ENCODE measurements at places on chromosomes 11 and 22.

GRCh38 chr11:86064220-86064803 lies 4.6 kb downstream of the PICALM start:
- no peak for DNase-seq

- DNase-seq: no peak
Measured at GRCh38 chr11:78798663-78799062, 224.0 kb upstream of the NARS2 start.

GRCh38 chr22:25650833-25651232 lies 86.4 kb downstream of the GRK3 start:
- no peak for DNase-seq

DNA sequence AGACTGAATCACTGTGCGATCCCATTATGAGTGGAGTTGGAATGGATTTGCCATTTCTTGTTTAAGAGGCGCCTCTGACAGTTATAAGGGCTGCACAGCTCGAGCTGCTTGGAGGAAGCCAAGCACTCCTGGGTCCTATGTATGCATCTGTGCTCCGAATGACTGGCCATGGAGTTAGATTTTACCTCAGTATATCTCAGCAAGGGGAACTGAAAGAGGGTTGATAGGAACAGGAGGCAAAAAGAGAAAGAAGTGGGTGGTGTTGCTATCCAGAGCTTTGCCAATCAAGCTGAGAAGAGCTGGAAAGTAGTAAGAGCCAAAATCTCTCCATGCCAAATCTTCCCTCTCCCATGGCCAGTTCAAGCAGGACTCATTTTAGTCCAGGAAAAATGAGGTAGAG lies 632.0 kb upstream of the KIRREL3 start:
- DNase-seq: no peak

DNA sequence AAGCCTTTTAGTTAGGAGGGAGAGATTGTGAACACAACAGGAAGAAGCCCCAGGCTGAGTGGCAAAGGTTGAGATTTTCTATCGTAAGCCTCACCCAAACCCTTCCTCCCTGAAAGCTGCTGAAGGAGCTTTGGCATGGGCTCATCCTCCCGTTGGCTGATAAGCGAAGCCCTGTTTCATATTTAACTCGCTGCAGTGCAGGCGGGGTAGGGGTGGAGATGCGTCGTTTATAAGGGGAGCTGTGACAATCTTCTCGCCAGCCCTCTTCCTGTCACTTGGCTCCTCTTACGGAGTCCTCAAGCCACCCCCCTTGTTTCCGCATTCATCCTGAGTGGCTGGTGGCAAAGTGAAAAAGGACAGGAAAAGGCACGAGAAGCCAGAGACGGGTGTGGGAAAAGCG lies 137.0 kb downstream of the OR4C45 start:
- DNase-seq: no peak

GRCh38 chr11:104928811-104929210 lies 30.6 kb upstream of the CASP12 start:
- DNase-seq: no peak

DNA sequence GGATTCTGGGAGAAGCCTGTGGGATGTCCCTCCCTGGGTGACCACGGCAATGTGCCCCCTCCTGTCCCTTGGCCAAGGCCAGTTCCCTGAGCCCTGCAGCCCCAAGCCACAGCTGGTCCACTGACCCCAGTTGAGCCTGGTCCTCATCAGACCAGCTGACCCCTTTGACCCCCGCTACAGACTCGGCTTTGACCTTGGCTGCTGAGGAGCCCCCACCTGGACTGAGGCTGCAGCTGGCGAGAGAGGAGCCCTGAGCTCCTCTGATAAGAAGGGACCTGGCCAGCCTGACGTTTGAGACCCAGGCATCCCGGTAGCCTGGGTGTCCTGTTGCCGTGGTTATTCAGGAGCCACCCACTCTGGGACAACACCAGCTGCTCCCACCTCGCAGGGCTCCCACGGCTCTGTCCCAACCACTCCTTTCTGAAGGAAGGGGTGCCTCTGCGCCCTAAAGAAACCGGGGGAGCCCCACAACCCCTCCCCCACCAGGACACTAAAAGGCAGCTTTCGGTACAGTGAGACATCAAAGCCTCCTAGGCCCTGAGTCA lies 3.0 kb downstream of the ASCL2 start:
- DNase-seq: no peak

DNA sequence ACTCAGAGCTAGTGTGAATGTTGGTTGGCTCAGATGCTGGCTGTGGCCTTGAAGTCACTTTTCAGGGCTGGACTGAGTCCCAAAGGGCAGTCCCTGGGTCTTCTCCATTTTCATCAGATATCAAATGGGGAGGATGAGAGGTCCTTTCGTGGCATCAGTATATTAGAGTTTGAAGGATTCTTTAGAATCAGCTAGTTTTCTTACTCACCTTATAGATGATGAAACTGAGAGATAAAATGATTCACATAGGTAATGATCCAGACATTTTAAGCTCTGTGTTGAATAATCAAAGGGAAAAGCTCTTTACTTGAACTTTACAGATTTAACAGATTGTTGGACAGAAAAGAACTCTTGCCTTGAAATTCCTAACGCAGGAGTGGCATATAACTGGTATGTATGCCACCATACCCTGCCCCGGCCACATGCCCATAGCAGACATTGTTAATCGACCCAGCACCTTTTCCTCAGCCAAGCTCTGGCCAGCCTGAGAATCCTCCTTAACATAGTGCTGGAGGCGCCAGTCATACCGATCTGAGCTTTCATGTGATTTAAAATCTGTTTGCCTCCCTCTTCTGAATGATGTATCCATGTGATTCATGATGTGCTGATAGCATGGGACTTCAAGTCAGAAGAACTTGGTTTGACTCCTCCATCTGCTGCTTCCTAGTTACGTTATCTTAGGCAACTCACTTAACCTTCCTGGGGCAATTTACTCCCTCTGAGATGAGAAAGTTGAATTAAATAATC lies 60.0 kb downstream of the BARX2 start:
- DNase-seq: no peak

DNA sequence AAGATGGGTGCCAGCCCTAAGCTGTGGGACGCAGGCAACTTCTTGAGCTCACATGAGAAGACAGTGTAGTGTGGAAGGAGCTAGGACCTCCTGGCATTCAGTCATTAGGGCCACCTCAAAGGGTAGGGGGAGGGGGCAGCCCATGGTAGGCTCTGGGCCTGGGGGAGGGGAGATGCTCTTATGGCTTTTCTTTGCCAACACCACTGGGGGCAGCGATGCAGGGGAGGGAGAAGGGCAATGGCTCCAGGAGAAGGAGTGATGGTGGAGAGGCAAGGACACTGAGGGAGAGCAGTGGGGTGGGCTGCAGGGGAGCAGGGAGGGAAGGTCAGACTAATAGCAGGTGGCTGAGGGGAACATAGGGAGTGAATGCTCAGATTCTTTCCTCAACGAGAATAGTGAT lies 63.3 kb upstream of the SUSD2 start:
- DNase-seq: no peak

- peak; percentile 58 for DNase-seq
Measured at GRCh38 chr22:46071451-46072109, 78.7 kb upstream of the PPARA start.

DNA sequence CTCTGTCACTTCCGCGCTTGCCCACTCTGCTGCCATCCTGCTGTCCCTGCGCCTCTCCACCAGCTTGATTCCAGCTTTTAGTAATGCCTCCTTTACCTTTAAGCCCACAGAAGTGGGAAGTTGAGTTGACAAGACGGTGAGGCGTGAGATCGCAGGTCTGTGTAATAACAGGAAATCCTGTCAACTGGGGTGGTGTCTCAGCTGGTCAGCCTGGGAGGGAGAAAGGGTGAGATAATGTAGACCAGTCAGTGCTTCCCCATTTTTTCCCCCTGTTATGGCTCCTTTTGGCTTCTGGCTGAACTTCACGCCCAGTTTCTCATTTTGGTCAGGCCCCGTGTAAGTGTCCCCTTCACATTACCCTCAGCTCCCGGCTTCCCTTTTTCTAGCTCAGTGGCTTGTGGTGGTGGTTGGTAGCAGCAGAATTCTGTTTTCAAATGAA lies 98.9 kb downstream of the TRAF6 start:
- no peak for DNase-seq

DNA sequence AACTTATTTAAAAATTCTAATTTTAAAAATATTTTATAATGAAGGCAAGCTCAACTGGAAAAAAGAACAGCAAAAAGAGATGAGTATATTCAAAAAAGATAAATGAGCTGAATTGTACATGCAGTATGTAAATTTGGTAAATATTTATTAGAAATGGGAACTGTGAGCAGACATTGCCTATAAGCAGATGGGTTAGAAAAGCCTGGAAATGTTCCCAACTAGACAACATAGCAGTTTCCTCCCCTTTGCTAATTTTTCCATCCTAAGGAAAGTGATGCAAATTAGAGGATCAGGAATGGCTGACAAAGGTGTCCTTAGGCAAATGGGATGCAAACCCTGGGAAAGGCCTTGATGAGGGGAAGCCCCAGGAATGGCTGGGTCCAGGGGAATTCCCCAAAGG lies 37.2 kb downstream of the TP53I11 start:
- DNase-seq: no peak

DNA sequence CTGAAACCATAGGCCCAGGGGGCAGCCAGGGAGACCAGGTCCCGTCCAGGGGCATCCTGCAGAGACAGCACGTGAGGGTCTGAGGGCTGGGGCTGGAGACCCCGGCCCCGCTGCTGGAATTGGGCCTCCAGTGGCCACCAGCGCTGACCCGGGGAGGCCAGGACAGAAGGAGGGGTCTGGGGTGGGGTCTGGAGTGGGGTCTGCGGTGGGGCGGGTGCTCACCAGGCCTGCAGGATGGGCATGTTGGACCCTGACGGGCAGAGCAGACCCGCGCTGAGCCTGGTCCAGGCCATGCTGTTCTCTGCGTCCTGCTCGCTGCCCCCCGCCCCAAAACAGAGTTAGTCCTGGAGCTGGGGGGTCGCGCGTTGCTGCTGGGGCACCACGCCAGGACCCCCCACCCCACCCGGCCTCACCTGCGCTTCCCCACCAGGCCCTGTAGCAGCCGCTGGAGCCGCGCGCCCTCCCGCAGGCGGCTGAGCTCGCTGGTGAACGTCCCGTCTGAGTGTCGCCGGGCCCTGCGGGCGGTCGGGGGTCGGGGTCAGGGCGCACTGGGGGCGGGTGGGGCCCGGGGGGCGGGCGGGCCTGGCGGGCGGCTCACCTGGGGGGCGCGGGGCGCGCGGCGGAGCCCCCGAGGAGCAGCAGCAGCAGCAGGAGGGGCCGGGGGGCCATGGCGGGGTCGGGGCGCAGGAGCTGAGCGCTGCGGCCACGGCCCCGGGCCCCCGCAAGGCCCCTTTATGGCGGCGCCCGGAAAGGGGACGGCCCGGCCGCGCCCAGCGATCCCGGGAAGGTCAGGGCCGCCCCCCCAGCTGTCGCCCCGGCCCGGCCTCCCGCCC lies at the start of gene SCT:
Gene SCT (minus strand): TSS at position 707 of the 833 bp plus-strand sequence. CDS start 38 bp downstream, at position 669.
- no peak for DNase-seq

DNA sequence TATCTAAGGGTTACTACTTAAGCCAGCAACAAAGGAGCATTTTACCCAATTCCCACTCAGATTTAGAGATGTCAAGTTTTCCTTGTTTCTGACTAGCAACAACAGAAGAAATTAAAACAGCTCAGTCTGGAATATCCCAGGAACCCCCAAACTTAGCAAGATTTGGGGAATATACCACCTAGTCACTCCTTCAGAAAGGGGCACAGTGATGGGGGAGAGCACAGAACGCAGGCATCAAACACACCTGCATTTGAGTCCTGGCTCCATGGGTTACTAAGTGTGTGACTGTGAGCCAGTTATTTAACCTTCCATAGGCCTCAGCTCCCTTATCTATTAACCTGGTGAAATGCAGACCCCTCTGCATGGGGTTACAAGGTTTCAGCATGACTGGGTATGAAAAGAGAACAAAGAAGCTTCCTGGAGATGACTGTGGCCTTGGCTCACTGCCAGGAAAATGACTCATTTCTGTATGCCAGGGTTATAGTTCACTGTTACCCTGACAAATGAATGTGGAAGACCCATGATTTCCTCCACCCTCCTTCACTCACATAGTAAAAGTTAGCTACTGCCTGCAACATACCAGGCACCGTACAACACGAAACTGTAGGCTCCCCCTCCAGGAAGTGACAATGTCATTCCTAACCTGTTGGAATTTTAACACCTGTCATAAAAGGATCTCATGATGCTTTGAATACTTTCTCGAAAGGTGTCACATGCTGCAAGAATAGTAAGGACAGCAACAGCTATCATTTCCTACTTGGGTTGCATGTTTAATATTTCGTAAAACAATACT lies 79.6 kb downstream of the ME3 start:
- DNase-seq: peak; percentile 90

- DNase-seq: no peak
Measured at GRCh38 chr11:118081241-118081958, 4.5 kb downstream of the TMPRSS4 start.

- no peak for DNase-seq
Measured at GRCh38 chr11:109121173-109121932, 300.6 kb upstream of the C11orf87 start.

GRCh38 chr22:32622004-32622743 lies 147.6 kb downstream of the FBXO7 start:
- DNase-seq: no peak

DNA sequence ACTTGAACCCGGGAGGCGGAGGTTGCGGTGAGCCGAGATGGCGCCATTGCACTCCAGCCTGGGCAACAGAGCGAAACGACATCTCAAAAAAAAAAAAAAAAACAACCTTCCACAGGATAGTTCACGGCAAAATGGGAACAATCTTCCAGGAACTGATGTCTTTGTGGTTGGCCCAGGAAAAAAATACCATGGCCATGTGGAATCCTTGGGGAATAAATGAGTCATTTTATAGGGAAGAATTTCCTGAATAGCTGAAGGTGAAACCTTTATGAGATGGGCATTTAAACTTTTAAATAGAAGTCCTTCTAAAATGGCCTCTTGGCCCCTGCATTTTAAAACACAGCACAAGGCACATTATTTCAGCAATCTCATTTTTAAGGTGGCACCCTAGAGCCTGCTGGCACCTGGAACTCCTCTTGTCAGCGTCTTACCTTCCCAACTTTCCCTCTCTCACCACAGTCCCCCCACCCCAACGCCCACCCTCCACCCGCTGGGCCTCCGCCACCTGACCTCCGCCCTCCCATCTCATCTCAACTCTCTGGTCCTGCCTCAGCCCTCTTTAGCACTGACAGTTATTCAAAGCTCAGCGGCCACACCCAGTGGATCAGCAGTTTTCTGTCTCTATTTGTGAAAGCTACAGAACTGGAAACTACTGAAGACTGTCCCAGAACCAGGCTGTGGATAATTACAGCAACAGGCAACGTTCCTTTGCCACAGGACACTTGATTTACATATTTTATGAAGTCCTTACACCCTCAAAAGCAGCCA lies 43.1 kb downstream of the SCGB1A1 start:
- no peak for DNase-seq

GRCh38 chr11:3959015-3959902 lies 103.8 kb downstream of the STIM1 start:
- no peak for DNase-seq

DNA sequence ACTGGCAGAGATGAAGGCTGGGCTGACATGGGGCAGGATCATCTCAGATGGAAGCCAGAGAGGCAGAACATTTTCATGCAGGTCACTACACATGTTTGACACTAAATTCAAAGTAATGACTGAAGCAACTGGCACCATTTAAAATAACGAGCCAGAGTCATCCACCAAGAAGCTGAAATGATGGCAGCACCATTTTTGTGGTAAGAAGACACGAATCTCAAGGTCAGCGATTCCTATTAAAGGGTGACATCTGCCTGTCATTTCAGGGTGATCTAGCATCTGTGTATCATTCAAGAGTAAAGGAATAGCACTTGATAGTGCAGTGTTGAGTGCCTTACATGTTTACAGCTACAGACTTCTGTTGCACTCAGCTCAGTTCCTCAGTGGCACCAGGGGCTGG lies 113.4 kb upstream of the C11orf87 start:
- no peak for DNase-seq

Data from activated CD4-positive, alpha-beta T cell treated with anti-CD3 and anti-CD28 coated beads for 24 hours (primary cell).